ENCODE measurements at places on chromosomes 7 and 10. TPM values are rescaled to one million over a fixed set of nuclear protein-coding genes. Genes with fewer than 3 reads are reported as not detected.

DNA sequence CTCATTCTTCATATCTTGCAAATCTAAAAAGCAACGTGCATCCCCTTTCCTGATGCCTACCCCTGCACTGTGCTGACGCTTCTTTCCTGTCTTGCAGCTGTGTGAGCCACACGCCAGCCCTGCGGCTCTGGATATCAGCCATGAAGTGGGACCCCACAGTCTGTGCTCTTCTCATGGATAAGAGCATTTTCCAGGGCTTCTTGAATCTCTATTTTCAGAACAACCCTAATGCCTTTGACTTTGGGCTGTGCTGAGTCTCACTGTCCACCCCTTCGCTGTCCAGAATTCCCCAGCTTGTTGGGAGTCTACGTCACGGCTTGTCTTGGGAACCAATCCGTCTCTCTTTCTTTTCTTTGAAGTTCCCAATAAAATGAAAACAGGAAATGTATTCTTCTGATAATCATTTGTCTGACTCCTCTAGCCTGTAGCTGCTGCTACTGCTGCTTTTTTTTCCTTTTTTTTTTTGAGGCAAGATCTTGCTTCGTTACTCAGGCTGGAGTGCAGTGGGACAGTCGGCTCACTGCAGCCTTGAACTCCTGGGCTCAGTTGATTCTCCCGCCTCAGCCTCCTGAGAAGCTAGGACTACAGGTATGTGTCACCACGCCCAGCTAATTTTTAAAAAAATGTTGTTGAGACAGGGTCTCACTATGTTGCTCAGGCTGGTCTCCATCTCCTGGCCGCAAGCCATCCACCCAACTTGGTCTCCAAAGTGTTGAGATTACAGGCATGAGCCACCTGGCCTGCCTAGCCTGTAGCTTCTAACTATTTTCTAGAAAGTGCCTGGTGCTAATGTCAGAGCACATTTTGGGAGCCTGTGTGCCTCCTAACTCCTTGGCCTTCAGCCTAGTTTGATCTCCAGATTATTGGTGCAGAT is 30.3 kb downstream of the GSTO2 start:
- DNase-seq = no peak

DNA sequence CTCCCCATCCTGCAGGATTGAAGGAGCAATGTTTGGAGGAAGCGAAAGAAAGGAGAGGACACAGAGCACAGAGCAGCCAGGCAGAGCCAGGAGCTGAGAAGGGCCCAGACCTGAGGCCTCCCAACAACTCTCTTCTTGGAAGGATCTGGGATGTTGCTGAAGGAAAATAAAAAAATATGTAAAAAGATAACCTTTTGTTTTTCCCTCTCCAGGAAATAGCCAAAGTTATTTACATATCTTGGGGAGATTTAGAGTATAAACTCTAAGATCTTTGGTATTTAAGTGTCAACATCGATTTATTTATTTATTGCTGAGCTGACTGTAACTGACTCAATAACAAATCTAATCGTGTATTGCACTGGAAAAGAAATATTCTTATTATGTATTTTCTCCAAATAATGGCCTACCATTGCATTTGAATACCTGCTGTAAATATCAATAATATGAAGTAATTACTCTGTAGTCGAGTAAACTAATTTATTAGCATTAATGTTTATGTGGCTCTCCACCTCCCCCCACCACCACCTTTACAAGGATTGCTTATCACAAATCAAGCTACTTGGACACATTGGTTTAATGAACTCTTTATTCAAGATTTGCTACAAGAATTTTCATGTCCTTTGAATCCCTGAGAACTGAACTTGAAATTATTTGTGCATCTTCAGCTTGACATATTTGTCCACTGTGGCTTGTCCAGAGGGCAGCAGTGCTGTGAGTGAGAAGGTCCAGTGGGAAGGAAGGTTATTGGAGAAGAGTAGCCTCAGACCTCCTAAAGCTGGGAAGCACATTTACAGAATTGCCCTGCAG is 1.8 kb upstream of the HOXA11 start:
- DNase-seq = no peak

MGAM2 gene
- total RNA-seq = not detected

DNA sequence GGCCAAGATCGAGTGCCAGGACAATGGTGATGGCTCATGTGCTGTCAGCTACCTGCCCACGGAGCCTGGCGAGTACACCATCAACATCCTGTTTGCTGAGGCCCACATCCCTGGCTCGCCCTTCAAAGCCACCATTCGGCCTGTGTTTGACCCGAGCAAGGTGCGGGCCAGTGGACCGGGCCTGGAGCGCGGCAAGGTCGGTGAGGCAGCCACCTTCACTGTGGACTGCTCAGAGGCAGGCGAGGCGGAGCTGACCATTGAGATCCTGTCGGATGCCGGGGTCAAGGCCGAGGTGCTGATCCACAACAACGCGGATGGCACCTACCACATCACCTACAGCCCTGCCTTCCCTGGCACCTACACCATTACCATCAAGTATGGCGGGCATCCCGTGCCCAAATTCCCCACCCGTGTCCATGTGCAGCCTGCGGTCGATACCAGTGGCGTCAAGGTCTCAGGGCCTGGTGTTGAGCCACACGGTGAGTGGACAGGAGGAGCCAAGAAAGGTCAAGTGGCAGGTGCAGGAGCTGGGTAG is 14.6 kb downstream of the FLNC start:
- no peak for DNase-seq

DNA sequence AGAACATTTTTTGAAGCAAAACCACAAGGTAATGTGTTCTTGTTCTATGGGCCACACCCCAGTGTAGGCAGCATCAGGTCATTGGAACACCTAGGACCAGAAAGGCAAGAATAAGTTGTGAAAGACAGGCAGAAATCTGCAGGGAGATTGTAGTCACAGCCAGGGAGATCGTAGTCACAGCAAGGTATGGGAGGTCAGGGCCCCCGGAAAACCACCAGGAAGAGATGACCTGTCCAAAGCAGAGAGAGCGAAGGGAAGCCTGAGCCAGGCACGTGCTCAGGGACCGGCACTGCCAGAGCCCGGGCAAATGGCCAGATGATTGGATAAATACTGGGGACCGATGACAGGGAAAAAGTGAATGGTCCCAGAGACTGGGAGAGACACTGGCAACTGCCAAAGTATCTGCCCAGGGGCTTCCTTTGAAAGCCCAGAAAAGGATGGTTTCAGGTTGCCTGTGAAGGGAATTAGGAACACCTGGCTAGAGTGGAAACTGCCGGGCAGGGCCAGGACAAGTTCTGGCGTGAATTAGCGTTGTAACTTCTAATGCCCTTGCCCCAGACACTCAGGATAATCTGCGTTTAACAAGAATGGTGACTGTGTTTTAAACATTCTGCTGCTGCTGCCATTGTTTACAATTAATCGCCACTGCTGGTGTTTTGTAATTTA is 3.9 kb upstream of the NOBOX start:
- DNase-seq = no peak

DNA sequence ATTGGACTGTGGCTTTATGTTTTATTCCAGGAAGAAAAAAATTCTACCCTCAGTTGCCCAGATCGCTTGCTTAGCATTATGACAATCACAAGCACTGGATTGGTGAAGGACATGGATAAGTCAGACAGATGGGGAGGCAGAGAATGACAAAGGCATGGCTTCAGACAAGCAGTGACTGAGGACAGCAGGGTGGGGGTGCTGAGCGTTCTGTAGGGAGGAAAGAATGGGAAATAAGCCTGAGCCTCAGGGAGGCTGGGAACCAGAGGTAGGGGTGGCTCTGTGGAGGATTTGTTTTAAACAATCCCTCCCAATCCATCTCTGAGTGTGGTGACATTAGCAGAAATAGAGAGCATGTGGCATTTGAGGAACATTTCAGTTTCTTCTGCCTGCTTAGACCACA is 896.9 kb downstream of the CCSER2 start:
- no peak for DNase-seq

DNA sequence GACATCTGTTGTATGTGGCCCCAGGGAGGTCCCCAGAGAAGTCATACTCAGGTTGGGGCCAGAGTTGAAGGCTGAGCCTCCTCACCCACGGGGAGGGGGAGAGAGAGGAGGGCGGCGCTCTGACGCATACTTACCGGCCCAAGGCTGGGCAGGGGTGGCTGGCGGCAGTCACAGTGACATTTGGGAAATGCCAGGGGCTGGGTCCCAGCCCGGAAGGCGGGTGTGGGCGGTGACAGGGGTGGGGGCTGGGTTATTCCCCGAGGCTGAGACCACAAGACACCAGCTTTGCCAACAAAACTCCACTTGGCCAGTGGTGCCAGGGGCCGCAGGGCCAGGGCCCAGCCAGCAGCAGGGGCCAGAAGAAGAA is 41.1 kb downstream of the RASGEF1A start:
- DNase-seq = no peak

TDRD1 gene
- 0.42 TPM for total RNA-seq

- DNase-seq = no peak
These were observed 142.8 kb downstream of the NSUN6 start for GRCh38 chr10:18508587-18508986.

Data from esophagus muscularis mucosa (tissue), 4 donors.